ENCODE measurements at places on chromosomes 5 and 9.

GRCh38 chr5:31561946-31562345 lies 29.8 kb downstream of the C5orf22 start:
- no peak for DNase-seq

GRCh38 chr5:159609359-159609758 lies 279.1 kb upstream of the IL12B start:
- no peak for DNase-seq

DNA sequence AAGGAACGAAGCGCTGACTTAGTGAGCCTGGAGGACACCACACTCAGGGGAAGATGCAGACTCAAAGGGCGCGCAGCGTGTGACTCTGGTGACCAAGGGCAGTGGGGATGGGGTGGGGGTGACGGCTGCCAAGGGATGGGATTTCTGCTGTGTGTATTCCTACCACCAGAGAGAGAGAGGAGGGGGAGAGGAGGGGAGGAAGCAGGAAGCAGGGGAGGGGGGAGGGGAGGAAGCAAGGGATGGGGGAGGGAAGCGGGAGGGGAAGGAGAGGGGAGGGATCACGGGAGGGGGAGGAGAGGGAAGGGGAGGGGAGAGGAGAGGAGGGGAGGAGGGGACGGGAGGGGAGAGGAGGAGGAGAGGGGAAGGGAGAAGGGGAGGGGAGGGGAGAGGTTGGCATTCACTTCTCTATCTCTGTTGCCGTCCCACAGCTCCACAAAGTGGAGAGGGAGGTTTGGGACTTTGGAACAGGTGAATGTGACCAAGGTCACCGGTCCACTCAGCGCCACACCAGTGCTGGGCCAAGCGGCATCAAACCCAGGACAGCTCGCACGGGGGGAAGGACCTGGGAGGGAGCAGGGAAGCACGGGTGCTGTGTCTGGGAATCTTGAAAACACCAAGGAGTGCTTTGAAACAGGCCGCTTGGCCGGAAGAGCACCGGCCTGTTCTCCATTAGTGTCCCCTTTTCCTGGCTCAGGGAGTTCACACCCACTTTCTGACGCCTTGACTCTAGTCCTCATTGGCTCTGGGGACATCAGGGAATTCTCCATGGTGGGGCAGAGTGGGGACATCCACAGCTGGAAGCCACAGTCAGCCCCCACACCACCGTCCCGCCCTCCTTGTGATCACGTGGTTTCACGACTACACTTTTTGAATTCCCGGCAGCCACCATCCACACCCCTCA lies 77.4 kb downstream of the VAV2 start:
- DNase-seq: no peak

- DNase-seq: no peak
Observed at GRCh38 chr5:93431250-93431649, 149.8 kb downstream of the NR2F1-AS1 start.

DNA sequence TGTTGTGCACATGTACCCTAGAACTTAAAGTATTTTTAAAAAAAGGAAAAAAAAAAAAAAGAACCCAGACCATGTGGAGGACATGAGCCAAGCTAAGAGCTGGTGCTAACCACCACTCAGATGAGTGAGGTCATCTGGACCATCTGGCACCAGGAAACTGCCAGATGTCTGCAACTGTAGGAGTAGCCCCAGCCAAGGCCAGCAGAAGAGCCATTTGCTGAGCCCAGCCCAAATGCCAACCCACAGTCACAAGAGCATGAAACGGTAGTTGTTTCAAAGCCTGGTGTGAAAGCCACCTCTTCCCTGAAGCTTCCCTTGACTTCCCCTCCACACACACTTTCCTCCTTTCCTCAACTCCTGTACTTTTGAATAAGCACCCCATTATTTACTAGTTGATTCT lies 69.2 kb upstream of the FCN1 start:
- DNase-seq: no peak

GRCh38 chr9:135701959-135702721 lies at the start of gene KCNT1:
TSS of gene KCNT1 (plus strand) at chr9:135702185. CDS start at chr9:135702259, 74 bp downstream.
- peak; percentile 99 for DNase-seq

DNA sequence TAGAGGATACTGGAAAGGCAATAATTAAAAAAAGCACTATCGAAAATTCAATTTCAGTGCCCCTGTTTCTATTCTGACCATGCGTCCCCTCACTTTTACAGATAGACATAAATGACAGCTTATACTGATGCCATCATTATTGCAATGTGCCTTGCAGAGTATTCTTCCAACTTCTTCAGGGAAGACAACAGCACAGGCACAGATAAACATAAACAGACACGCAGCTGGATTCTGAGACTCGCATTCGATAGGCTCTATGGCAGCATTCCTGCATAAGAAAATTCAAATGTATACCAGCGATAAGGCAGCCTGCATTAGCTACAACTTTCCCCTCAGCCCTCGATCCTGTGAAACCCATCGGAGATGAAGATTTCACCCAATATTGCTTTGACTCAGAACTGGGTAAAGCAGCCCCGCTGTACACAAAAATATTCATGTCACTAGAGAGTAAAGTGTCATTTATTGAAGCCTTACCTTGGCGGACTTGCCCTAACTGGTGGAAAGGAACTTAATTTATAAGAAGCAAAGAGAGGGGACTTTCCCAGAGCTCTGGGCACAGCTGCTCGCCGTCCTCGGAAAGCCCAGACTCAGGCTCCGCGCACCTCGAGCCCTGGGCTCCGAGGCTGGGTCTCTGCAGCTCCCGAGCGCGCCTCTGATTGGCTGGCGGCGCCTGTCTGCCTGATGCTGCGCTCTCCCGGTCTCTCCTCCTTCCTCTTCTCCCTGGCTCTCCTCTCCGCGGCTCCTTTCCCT lies at the start of gene CDH18:
Gene CDH18 (minus strand): TSS at position 589 of the 750 bp plus-strand sequence. CDS start 149,214 bp downstream, outside the sequence.
- peak; percentile 2 for DNase-seq

DNA sequence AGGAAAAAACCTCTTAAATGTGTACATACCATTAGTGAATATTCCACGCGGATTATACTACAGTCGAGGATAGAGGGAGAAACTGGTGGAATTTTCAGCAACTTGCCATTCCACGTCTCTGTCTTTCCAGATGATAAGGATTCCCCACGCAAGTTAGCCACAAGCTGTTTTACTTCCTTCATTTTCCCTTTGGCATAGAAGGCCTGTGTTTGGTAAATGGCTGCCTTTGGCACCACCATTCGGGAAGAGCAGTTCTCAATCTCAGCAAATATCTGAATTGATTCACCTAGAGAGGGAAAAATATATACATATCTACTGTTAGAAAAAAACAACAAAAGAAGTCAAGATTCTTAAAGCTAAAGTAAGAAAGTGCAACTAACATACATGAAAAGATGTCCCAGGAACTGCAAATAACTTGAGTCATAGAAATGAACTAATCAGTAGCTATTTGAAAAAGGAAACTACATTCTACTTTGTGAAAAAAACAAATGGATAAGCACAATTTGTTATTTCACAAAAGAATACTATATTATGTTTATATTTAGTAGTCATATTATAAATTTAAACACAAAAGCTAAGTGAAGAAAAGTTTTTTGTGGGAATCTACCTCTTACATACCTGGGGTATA lies 8.1 kb downstream of the ARRDC3 start:
- DNase-seq: no peak

- no peak for DNase-seq
Observed at GRCh38 chr5:145341842-145342241, 493.3 kb downstream of the PRELID2 start.

DNA sequence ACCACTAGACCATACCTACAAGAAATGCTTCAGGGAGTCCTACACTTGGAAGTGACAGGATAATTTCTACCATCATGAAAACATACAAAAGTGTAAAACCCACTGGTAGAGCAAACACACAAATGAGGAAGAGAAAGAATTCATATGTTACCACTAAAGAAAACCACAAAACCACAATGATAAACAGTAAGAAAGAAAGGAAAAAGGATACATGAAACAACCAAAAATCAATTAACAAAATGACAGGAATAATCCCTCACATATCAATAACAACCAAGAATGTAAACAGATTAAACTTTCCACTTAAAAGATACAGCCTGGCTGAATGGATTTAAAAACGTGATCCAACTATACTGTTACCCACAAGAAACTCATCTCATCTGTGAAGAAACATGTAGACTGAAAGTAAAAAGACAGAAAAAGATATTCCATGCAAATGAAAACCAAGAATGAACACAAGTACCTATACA lies 83.4 kb downstream of the LPAR1 start:
- no peak for DNase-seq

DNA sequence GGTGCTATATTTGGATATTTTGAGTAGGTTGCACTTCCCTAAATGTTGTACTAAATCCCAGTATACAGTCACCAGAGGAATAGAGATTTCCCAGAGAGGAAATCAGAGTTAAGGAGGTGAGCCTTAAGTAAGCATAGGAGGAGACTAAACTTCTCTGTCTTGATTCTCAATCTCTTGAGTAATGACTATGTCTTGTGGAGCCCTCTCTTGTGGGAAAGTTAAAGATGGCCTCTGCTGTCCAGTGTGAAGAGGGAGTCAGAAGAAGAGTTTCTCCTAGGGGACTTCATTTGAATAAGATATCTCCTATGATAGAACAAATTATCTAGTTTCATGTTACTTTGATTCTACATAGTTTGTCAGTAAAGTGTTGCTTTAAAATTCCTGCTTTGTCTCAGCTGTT lies 502.5 kb downstream of the PDE4D start:
- no peak for DNase-seq

DNA sequence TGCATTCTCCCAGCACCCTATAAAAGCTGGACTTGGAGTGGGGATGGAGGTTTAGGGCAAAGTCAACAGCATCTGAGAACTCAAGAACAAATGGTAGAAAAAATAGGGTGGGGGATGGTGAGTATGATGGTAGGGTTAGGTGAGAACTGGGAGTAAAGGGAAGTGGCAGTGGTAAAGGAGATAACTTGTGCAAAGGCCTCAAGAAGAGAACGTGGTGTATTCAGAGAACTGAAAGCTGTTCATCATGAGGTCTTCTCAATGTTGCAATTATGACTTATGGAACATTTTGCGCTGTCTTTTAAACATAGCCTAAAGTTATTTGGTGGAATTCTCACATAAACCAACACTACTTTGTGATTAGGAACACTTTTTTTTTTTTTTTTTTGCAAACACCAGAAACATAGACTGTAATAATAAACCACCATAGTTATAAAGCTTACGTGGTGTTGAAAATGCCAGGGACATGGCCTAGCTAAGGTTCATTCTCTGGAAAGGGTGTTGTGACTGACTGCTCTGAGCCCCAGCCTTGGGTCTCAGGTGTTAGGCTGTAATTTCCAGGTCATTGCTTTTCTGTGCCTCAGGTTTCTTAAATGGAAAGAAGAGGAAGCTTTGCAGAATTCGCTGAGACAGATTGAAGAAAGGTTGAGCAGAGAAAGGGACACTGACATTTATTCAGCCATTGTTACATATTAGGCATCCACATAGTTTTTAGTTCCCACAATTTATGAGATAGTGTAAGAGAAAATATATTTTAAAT lies 19.2 kb upstream of the TXNDC8 start:
- DNase-seq: no peak

GRCh38 chr9:104905153-104905901 lies 22.6 kb downstream of the ABCA1 start:
- DNase-seq: no peak

GRCh38 chr5:103373597-103374472 lies 115.3 kb downstream of the MACIR start:
- no peak for DNase-seq

GRCh38 chr5:45521067-45521466 lies 175.1 kb downstream of the HCN1 start:
- DNase-seq: peak; percentile 1

GRCh38 chr5:110258460-110259216 lies 467.8 kb downstream of the TMEM232 start:
- DNase-seq: no peak

DNA sequence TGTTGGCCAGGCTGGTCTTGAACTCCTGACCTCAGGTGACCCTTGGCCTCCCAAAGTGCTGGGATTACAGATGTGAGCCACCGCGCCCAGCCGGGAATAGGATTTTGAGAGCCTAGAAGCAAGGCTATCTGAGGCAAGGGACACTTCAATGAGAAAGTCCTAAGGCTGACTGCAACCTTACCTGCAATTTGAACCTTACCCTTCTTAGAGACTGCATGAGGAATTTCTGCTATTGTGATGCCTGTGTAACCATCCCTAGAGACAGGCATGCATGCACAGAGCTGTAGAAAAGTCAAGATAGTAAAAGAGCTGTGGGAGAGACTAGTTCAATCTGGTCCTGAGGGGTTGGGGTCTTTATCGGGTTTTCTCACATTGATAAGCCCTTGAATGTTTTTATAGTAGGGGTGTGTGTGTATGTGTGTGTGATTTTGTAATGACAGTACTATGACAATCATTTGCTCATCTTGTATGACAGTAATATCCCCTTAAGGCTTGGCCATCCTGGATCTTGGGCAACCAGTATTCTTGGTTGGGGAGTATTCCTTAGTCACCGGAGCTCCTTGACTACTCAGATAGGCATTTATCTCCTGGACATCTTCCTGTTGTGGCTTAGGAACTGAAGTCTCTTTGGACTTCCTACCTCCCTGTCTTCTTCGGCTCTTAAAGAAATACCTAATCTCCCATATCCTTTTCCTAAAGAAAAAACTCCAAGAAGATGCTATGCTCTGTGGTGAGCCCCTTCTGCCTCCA lies 11.2 kb downstream of the DNAJB5 start:
- DNase-seq: no peak

DNA sequence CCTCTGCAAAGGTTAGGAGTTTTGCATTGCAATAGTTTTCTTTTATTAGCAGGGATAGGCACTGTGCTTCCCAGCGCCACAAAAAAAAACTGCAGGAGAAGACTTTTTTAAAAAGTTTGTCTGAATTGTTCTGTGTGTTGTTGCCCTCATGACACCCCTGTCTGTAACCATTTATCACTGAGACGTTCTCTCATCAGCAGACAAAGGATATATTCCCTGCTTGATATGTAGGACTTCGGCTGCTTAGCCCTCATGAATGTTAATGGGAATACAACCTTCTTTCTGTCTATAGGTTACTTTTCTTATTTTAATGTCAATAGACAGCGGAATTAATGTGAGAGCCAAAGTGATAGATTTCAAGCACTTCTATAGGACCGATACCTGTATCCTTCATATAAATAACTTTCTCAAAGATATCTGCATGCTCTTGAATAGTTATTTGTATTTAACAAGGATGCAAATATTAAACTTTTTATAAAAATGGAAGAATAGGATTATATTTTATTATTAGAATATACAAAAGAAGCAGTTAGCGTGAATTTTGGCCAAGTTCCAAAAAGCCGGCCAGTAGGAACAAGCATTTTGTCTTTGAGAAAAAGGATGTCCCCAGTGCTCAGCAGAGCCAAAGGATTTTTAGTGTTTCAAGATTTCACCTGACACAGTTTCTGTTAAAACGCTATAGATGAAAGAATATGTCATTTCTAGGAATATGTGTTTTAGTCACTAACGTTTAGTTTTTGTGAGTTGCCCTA lies 1.5 kb upstream of the LYSMD3 start:
- no peak for DNase-seq

DNA sequence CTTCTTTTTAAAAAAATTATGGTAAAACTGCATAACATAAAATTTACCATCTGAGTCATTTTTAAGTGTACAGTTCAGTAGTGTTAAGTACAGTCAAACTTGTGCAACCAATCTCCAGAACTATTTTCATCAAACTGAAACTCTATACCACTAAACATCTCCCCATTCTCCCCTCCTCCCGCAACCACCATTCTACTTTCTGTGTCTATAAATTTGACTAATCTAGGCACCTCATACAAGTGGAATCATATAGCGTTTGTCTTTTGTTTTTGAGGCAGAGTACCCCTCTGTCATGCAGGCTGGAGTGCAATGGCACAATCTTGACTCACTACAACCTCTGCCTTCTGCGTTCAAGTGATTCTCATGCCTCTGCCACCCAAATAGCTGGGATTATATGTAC lies 24.0 kb upstream of the EBF1 start:
- DNase-seq: no peak

Measured in HuH-7 (cell line).